ENCODE measurements at places on chromosomes 1 and 21. TPM values are rescaled to one million over a fixed set of nuclear protein-coding genes. Genes with fewer than 3 reads are reported as not detected.

- DNase-seq = no peak
These were observed 83.3 kb upstream of the SPATA6 start for GRCh38 chr1:48555271-48555670.

GRCh38 chr1:20212685-20213331, 26.5 kb upstream of the PLA2G2C start:
- peak; percentile 55 for DNase-seq

Gene RPE65
- total RNA-seq = not detected

DNA sequence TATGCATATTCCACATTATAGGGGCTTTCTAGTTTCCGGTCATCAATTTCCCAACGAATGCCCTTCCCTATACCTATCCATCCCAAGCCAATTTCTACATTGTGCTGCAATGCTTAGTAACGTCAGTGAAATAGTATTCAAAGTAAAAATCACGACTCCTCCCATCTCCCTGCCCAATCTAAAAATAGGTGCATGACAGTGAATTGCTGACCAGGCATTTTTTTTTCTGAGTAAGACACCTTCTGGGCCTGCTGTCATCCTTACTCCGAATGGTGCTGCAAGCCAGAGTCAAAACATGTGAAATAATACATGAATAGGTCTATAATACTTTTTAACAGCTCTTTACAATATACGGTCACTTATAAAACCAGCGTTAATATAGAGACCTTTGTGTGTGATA, 120.2 kb downstream of the GREM2 start:
- no peak for DNase-seq

GRCh38 chr1:56686169-56686568, 41.1 kb downstream of the PRKAA2 start:
- DNase-seq = no peak

DNA sequence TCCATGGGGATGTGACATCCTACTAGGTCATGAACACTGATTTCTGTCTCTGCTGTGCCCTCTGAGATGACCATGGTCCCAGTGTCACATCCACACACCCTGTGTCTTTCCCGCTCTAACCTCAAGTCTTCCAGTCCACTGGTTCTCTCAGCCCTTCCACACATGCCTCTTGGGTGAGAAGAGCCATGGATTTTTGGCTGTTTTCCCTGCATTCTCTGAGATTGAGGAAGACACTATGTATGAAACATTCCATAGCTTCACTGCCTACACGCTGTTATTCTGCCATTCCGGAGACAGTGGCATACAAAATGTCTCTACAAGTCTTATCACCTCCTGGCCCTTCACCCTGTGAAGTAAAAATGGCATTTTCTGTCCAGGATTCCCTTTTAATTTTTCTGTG, 247.3 kb downstream of the BACH1 start:
- DNase-seq = no peak

- no peak for DNase-seq
These were observed 2.0 kb upstream of the RCSD1 start for GRCh38 chr1:167627865-167628641.

DNA sequence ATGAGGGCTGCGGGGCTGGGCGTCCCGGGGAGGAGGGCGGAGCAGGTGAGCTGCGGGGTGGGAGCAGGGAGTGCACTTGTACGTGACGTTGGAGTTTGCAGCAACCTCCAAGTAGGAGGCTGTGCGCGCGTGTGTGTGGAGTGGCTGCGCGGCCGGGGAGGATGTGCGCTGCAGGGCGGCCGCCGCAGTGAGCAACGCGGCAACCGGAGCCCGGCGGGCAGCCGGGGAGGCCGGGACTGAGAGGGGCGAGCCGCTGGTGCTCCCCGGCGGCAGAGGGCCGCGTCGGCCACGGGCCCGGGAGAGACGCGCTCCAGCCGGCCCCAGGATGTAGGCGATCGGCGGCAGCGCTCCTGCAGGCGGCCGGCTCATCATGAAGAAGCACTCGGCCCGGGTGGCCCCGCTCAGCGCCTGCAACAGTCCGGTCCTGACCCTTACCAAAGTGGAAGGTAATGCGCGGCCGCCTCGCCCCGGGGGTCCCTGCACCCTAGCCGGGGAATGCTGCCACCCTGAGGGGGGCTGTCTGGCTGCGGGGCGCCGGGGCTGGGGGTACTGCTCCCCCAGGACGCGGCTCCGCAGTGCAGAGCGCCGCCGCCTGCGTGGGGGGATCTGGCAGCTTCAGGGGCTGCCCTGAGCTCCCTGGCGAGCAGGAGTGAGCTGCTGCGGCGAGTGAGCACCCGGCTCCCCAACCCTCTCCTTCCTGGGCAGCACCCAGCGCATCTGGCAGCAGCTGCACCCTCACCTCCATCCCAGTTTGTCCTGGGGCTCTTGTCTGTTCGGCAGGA, 158.9 kb upstream of the COA6 start:
- DNase-seq = peak; percentile 26

- DNase-seq = no peak
These were observed 10.8 kb downstream of the LRRC8D start for GRCh38 chr1:89831462-89832120.

Gene INTS3
- 29.0 TPM for total RNA-seq

DNA sequence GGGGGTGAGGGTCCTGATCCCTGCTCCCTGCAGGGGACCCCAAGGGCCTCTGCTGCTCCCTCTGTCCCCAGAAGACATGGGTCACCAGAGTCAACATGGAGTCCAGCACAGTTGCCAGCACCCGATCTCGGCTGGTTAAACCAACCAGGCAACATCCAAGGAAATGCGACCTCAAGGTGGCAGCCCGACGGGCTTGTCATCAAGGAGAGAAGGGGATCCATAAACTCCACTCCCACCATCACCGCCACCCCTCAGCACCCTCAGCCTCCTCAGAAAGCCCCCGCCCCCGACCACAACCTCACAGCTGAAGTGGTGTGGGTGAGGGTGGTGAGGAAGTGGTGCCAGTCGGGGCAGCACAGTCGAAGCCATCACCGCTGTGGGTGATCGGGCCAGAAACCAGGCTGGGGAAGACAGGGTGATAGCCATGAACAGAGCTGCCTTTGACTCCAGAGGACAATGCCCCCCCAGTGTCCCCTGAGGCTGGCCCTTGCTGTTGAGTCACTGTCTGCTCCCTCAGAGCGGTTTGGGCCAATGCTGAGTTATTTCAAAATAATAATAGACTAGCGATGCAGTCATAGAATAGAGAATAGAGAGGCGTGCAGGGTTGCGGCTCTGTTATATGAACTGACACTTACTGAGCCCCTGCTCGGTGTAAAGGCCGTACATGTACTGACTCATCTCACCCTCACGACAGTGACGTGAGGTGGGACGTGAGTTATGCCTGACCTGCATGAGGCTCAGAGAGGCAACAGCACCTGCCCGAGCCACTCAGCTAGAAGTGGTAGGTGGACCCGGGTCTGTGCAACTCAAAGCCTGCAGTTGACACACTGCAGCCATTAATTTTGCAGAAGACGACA, 88.7 kb upstream of the IFFO2 start:
- no peak for DNase-seq

GRCh38 chr1:25608488-25609178, 8.0 kb upstream of the MAN1C1 start:
- DNase-seq = peak; percentile 92

Gene CNIH3
- 1.4 TPM for total RNA-seq

Gene COL9A2
- total RNA-seq = 0.21 TPM

- peak; percentile 91 for DNase-seq
These were observed 18.1 kb downstream of the GPR157 start for GRCh38 chr1:9110669-9111356.

Gene GRIK1
- not detected for total RNA-seq

GRCh38 chr1:22969304-22969709, 3.4 kb downstream of the LACTBL1 start:
- DNase-seq = no peak

GRCh38 chr21:37405629-37406028, 39.1 kb downstream of the DYRK1A start:
- no peak for DNase-seq

DNA sequence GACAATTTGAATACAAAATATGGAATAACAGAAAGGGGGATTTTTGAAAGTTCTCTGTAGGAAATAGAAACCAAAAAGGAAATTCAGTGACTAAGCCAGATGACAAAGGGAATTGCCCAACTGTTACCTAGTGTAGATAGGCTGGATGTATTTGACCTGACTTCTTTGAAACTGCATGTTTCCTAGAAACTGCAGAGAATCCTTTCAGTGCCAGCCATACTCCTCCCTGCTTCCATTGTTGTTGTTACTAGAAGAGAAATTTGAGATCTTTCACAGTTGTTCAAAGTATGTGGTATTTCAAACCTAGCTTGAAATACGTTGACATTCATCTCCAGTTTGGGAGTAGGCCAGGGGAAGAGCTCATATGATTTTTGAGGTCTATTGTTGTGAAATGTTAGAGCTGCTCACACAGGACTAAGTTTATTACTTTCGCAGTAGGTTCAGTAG, 1.8 kb upstream of the GBP5 start:
- DNase-seq = no peak

DNA sequence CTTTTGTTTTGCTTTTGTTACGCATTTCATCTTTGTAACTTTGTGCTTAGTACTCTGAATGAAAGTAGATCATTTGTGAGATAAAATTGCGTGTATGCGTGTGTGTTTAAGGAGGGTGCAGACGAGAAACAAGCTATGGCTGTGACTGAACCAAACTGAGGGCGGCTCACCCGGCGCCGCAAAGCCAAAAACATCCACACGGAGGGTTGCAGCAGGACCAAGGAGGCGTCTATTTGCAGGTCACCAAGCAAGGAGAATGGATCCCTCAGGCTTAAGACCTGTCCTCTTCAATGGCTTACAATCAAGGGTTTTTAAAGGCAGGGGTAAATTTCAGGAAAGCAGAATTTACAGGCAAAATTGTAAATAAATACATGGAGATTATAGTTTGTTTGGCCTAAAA, 12.8 kb downstream of the GCSAML start:
- DNase-seq = no peak

DNA sequence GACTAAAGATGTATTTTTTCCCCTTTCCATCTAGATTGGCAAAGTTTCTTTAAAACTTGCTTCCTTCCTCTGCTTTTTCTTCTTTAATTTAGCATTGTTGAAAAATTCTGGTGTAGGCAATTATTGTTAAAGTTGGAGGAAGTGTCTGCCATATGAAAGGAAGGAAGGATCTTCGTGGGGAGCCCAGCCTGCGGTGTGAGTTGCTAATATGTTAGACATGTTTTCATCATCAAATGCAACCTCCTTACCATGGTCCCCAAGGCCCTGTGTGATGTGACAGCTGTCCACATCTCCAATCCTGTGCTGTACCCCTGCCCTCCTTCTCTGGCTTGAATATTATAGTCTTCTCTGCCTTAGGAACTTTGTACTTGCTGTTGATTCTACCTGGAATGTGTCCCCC, 81.0 kb upstream of the ZBTB18 start:
- DNase-seq = no peak

Gene ATP6V1G3
- total RNA-seq = not detected

Gene DDAH1
- total RNA-seq = 26.3 TPM

DNA sequence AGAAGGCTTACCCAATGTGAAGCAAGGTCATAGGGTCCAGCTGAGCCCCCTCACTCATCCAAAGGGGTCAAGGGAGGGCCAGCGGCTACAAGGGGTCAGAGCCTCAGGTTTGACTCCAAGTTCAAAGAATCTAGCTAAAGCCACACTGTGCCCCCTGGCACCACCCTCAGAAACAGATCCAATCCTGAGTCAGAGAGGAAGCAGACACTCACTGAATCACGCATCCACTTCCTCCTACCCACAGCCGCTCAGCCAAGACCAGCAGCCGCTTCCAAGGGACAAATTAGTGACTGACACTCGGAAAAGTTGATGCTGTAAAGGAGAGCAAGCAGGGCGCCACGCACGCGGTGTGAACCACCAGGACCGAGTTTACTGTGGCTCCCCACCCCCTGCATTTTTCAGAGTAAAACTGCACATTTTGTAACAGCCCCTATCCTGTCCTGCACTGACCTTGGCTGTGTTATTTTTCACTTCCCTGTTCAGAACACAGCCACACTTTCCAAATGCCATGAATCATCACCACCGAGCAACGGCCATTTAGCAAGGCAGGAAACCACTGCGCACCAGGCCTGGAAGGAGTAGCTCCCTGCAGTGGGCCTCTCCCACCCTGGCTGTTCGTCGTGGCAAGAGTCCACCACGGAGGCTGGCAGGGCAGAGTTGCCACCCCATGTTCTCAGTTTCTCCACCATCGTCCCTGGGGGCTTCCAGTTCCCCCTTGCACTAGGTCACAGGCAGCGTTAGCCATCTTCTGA, 147.8 kb downstream of the TOMM20 start:
- DNase-seq = peak; percentile 91

- DNase-seq = no peak
These were observed 63.1 kb downstream of the PTGFR start for GRCh38 chr1:78553859-78554258.

GRCh38 chr1:61936839-61937238, 194.6 kb downstream of the PATJ start:
- DNase-seq = no peak

GRCh38 chr1:68230484-68230802, 1.9 kb downstream of the WLS start:
- DNase-seq = no peak

Gene CHML
- 3.5 TPM for total RNA-seq

GRCh38 chr1:77016386-77016985, 149.2 kb downstream of the ST6GALNAC5 start:
- no peak for DNase-seq

- no peak for DNase-seq
These were observed 11.7 kb downstream of the RIMKLA start for GRCh38 chr1:42392255-42392654.

GRCh38 chr1:89698020-89698560, 65.2 kb downstream of the LRRC8C start:
- no peak for DNase-seq

GRCh38 chr1:165144757-165145397, 211.6 kb downstream of the LMX1A start:
- peak; percentile 25 for DNase-seq

- no peak for DNase-seq
These were observed 111.7 kb downstream of the NMNAT2 start for GRCh38 chr1:183306317-183307042.

DNA sequence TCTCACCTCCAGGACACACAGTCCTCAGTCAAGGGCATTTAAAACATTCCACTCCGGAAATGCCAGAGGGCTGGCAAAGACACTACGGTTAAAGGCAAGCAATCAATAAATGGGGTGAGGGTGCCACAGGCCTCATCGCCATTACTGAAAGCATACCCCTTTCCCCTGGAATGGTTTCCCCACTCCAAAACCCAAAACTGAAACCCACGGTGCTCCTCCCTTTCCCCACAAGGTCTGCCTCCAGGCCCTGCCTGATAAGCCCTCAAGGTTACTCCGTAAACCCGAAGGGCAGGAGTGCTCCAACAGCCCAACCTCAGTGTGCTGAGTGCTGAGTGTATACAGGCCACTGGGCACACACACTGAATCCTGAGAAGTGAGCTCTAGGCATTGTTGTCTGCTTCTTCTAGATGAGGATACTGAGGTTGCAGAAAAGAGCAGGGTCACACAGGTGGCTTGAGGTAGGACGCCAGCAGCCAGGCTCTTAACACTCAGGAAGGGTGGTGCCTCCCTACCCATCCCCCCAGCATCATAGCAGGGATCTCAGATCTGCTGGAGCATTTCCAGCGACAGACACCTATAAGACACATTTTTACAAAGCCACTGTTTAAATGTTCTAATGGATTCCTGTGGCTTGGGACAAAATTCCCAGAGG, 29.0 kb downstream of the SSBP3 start:
- no peak for DNase-seq

Gene CELA2A
- not detected for total RNA-seq

Gene NENF
- 60.6 TPM for total RNA-seq

Gene LCE4A
- total RNA-seq = not detected
